ENCODE measurements at places on chromosomes 3 and 15.

- DNase-seq: no peak
These were observed 50.2 kb downstream of the HHLA2 start for GRCh38 chr3:108346301-108347227.

GRCh38 chr15:99997112-99997651 is 263.9 kb upstream of the LYSMD4 start:
- no peak for DNase-seq

- no peak for DNase-seq
These were observed 310.9 kb downstream of the TBC1D5 start for GRCh38 chr3:17431484-17432045.

- no peak for DNase-seq
These were observed 158.2 kb upstream of the ANKRD28 start for GRCh38 chr3:15955968-15956367.

- DNase-seq: no peak
These were observed 13.4 kb downstream of the RTP1 start for GRCh38 chr3:187210545-187211327.

DNA sequence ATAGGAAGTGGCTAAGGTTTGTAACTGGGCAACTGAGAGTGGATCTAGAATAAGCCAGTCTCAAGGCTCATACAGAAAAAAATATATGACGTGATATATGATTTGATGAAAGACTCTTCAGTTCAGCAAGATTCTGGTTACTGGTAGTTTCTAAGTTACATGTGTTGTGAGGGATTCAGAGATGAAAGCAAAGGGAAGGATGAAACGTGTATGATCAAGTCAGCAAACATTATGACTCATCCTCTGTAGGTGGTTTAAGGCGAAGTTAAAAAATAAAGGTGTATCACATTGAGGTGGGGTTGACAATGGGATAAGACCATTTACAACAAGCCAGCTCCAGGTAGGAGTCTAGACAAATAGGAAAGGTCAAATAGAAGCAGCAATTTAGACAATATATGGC is 16.2 kb downstream of the TERC start:
- DNase-seq: no peak

DNA sequence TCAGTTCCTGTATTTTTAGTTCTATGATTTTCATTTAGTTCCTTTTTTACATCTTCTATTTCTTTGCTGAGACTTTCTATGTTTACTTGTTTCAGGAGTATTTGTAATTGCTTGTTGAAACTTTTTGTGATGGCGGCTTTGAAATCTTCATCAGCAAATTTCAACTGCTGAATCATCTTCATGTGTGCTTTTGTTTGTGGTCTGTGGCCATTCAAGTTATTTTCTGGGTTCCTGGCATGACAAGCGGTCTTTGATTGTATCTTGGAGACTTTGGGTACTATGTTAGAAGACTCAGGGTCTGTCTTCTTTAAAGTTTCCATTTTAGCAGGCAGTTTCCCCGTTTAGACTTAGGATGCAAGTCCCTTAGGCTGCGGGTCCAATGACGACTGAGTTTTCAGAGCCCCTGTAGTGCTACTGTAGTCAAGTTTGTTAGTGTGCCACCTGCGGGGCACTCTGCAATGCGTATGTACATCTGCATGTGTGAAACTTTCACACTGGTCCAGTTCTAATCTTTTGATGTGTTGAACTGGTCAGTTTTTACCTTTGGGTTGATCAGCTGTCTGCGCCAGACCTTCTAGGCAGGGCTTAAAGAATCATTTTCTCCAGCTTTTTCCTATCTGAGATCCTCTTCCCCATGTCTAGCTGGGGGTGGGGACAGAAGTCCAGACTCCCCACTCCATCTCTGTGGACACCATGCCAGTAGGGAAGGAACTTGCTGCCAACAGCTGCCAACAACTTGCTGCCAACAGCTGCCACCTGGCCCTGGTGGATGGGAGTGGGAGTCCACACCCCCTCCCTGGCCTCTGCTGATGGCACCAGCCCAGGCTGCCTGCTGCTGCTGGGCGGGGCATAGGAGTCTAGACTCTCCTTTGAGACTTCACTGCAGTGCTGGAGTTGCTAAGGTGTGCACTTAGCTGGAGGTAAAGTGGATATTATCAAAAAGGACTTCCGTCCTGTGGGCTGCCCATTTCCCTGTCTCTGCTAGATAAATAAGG is 190.9 kb downstream of the TJP1 start:
- no peak for DNase-seq

DNA sequence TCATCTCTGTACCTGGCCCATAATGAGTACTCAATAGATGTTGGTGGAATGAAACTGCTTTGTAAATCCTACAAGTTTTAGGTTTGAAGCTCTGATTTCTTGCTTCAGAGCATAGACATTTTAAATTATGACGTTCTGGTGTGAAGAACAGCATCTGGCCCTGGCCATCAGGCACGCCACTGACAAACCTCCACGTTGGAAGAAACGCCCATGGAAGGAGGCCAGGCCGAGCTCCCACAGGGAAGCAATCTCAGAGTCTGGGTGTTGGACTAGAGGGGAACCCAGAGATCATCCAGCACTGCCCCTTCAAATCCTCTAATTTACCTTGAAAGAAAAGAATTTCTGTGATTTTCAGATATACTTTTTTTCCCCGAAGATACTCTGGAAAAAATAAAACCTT is 328.1 kb upstream of the RGMA start:
- DNase-seq: no peak

DNA sequence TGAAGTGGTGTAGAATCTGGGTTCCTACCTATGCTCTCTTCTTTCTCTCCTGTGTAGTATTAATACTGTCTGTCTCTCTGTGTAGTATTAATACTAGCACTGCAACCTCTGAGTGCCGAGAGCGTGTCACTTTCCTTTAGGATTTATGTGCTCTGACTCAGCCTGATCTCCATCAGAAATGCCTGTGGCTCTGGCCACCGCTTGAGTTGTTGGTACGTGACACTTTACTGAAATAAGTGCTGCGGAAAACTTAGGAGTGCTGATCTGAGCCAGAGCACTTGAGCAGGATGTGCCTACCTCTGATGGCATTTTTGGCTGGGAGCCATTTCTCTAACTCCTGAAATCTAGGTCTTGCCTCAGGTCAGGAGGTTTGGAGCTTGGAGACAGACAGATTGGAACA is 807.4 kb downstream of the SQOR start:
- DNase-seq: no peak

GRCh38 chr3:125006291-125006731 is 49.5 kb downstream of the HEG1 start:
- DNase-seq: no peak

- no peak for DNase-seq
These were observed 168.4 kb upstream of the CADPS start for GRCh38 chr3:63043631-63044030.

- DNase-seq: no peak
These were observed 322.3 kb downstream of the PLCL2 start for GRCh38 chr3:17207019-17207418.

DNA sequence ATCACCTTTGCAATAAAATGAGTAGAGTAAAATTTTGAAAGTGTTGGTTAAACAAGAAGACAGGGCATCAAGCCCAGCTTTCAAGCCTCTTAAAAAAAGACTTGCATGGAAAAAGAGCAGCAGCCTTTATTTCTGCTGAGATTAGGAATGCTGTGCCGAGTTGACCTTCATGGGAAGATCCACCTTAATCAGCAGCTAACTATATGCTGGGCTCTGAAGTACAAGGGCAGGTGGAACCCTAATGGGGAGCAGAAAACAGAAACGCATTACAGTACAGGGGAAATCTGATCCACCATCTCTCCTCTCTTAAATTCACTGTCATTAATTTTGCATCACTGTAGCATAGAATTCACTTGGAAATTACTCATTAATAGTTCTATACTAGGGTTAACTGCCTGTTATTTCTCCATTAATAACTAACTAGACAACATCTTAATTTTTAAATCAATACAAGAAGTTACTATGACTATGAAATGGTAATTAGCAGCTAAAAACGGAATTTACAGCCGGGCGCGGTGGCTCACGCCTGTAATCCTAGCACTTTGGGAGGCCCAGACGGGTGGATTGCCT is 133.6 kb downstream of the GHSR start:
- DNase-seq: no peak

- DNase-seq: no peak
These were observed 142.9 kb downstream of the ATG7 start for GRCh38 chr3:11415099-11415498.

DNA sequence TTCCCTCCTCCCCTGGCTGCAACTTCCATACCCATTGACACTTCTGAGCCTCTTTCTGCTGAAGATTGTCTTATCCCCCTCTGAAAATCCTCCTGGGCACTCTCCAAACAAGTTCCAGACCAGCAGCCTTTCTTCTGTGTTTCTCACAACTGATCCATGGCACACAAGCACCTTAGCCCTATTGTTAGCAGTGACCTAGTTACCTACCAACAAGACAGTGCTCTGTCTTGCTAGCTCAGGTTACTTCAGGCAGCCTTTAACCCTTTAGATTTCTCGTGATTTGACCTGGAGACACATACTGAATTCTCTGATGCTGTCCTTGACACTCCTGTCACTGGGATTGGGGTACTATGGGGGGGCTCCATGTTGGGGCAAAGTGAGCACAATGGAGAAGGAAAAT is 82.1 kb downstream of the GTF2E1 start:
- no peak for DNase-seq

GRCh38 chr15:69747193-69747592 is 294.6 kb downstream of the RPLP1 start:
- DNase-seq: no peak

DNA sequence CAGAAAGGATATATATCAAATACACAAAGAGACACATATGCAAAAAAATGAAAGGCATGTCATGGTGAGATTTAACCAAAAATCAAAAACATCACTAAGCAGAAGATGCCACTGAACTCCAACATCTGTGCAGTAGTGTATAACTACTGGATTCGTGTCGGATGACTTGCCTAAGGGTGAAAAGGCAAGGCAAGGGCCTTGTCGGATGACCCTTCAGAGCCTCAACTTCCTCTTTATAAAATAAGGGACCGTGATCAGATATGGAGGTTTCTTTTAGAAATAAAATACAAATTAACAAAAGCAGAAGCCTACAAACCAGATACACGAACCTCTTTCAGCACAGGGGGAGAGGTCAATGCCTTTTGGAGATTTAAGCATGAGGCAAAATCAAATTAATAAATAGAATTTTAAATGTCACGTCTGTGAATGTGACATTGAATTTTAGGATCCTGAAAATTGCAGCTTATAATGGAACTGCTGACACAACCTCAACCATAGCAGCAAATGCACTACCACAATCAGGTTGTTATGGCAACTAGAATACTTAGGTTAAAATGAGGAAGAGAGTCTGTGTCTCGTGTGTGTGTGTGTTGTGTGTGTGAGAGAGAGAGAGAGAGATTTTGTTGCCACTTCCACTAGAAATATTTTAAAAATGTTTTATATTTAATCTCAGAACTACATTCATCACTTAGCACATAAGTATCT is 8.3 kb upstream of the CHRM5 start:
- DNase-seq: no peak

DNA sequence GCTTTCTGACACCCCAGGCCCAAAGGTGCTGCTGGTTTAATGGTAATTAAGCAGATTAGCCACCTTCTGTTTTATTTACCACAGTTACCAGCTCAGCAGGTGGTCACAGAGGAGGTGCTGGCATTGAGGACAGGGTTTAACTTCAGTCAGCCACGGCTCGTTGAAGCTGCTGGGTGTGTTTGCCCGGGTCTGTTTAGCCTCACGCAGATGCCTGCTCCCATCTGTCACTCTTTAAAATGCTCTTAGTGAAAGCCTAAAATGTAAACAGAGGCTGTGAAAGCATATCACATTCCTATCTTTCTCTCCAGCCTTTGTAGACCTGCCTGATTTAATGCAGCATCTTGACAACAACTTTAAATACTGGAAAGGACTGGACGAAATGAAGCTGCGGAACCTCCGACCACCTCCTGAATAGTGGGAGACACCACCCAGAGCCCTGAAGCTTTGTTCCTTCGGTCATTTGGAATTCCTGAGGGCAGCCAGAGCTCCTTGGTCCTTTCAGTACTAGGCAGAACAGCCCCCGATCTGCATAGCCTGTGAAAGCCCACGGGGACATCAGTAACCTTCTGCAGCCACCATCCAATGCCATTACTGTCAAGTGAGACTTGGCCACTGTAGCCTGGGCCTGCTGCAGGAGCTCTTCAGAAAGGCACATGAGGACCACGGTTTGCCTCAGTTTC is 156.0 kb downstream of the PDE8A start:
- DNase-seq: no peak

DNA sequence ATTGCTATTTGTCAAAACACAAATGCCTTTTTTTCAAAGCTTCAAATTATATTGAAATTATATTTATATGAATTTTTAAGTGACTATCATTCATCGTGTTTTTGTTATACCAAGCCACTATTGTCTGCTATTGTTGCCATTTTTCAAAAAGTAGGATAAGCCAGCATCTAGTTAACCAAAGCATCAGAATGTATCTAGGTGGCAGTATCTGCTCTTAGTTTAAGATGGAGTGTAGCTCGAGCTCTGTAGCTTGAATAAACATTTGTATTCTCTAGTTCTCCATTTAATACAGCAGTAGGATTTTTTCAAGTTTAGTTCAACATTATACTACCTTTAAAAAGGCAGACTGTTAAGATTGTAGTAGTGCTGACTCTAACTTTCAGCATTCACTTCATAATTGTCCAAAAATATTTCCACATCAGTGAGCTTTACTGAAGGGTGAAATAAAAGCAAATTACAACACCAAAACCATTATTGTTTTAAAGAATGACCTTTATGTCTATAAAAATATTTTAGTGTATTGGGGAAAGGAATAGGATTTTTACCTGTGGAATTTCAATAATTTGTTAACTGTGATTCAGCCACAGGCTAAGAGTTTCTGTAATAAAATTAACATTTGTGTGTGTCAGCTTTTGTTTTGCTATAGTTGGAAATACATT is 19.6 kb upstream of the C15orf61 start:
- no peak for DNase-seq

GRCh38 chr15:33411596-33412540 is 101.1 kb downstream of the RYR3 start:
- no peak for DNase-seq

GRCh38 chr3:129184396-129184657 is 631 bp upstream of the CNBP start:
- no peak for DNase-seq

DNA sequence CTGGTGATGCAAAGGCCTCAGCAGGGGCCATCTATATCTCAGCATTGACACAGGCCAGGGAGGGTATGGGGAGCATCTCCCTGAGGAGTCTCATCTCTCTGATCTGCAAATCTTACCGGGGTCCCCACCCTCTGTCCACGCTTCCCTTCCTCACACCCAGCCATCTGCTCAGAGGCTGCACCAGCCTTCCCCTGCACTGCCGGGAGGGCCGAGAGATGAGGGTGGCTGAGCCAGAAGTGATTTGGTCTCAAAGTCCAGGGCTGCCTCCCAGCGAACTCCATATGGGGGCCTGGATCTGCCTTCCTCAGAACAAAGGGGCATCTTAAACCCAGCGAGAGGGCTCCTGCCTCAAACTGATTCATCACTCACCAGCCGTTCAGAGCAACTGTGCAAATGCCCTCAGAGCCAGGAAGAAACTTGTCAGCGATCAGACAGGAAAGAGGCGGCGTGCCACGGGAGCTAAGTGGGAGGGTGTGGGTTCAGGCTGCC is 4.6 kb downstream of the IGDCC3 start:
- no peak for DNase-seq

DNA sequence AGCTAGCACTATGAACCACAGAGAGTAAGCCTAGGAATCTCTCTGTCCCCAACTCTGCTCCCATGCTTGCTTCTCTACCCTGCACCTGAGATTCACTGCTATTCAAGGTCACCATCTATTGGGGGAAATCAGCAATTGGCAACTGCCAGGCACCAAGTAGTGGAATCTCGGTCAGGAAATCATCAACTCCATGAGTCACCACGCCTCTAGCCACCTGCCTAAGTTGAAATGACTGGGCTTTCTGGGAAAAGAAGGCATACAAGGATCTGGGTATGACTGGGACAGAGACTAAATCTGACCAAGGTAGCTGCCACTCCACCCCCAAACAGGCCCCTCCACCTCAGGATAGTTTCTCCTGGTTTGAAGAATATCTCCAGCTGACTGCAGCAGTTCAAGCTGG is 464.1 kb upstream of the CBLB start:
- no peak for DNase-seq
